ENCODE measurements at places on chromosomes 4 and X. TPM values are rescaled to one million over a fixed set of nuclear protein-coding genes. Genes with fewer than 3 reads are reported as not detected.

ATP11C gene
- total RNA-seq: 41.6 TPM

PHOX2B gene
- not detected for total RNA-seq

ADAMTS3 gene
- 3.2 TPM for total RNA-seq

SPIN4 gene
- 11.8 TPM for total RNA-seq

HS3ST1 gene
- 1.7 TPM for total RNA-seq

DNA sequence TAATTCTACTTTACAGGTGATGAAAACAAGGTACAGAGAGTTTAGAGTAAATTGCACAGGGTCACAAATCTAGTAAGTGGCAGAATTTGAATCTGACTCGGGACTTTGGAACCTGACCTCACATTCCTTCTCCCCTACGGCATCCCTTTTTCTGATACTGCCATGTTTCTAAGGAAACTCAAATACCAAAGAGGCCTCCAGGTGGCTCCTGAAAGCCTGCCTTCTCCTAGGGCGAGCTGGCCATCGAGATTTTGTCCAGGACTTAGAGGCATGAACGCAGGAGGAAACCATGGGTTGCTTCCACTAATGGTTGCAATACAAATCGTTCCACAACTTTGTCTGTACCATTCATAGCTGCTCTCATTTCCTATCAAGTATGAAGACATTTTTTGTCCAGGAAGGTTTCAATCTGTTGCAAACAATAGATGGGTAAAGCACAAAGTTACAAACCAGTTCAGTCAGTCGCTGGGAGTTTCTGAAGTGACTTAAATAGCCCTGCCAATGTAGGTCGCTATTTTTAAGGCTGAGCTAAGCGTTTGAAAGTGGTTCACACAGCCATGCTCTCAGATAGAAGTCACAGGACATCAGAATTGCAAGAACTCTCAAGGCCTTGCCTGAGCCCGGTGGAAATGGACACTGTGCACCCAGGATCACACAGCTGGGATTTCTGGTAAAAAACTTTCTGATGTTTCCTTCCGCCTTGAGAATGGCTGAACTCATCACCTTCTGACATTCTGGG, 296.6 kb upstream of the PRPS2 start:
- no peak overlapping the region for H3K27ac ChIP-seq
- no peak overlapping the region for H3K4me3 ChIP-seq
- no peaks in the 10 kb centered on the region for H3K4me1 ChIP-seq
- no peaks in the 10 kb centered on the region for H3K27me3 ChIP-seq

- no peaks in the 10 kb centered on the region for H3K4me1 ChIP-seq
- no peaks in the 10 kb centered on the region for H3K27me3 ChIP-seq
- no peak overlapping the region for H3K27ac ChIP-seq
- no peak overlapping the region for H3K4me3 ChIP-seq
- H3K36me3 ChIP-seq: no peaks in the 10 kb centered on the region
Measured at GRCh38 chr4:128470492-128471053, 183.0 kb upstream of the PGRMC2 start.

- H3K4me1 ChIP-seq: no peaks in the 10 kb centered on the region
- DNase-seq: no peak
- H3K27me3 ChIP-seq: no peaks in the 10 kb centered on the region
- H3K27ac ChIP-seq: no peak overlapping the region
- no peaks in the 10 kb centered on the region for H3K36me3 ChIP-seq
- H3K4me3 ChIP-seq: no peak overlapping the region
Measured at GRCh38 chrX:77603635-77604336, 156.6 kb downstream of the FGF16 start.

DNA sequence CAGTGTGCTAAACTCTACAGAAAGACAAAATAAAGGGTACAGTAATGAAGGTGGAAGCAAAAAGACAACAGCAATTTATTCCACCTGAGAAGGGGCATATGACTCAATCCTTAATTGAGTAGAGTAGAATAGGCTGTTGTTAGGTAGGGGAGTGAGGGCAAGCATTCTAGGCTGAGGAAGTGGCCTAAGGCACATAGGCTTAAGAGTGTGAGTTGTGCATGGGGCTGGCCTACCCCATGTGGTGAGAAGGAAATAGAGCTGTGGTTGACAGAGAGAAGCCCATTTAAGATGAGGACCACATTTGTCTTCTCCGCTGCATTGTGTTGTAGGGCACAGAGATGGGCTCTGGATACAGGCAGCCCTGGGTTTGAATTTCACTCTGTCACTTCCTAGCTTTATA, 3.4 kb upstream of the ZCCHC18 start:
- no peaks in the 10 kb centered on the region for H3K36me3 ChIP-seq
- H3K27ac ChIP-seq: no peak overlapping the region
- H3K27me3 ChIP-seq: no peaks in the 10 kb centered on the region
- H3K4me1 ChIP-seq: 0 out of 2 replicates have a peak, but pooled peaks cover 4% of the 10 kb centered on the region
- H3K4me3 ChIP-seq: no peak overlapping the region

DNA sequence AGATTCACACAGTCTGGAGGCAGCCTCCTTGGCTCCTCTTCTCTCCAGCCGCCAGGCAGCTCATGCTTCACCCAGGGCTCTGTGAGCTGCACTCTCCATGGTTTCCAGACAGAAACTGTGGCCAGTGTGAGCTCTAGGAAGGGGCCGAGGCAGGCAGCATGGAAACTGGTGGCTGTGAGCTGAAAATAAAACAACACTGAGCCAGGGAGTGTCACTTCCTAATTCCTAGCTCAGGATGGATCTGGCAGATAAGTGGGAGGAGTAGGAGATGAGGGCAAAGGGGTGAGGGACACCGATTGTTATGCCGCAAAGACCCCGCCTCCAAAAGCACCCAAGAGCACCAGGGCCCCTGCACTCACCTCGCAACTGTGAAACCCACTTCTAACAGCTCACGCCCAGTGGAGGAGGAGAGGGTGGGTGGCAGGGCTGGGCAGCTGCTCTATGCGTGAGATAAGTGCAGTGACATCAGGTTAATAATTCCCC, 69.8 kb downstream of the FHDC1 start:
- DNase-seq: no peak
- H3K4me1 ChIP-seq: peaks cover 9% of the 10 kb centered on the region
- no peak overlapping the region for H3K4me3 ChIP-seq
- no peaks in the 10 kb centered on the region for H3K27me3 ChIP-seq

GRCh38 chr4:14518136-14518535, 484.1 kb upstream of the CPEB2 start:
- no peak overlapping the region for H3K27ac ChIP-seq
- no peaks in the 10 kb centered on the region for H3K4me1 ChIP-seq
- H3K27me3 ChIP-seq: no peaks in the 10 kb centered on the region
- DNase-seq: no peak
- H3K4me3 ChIP-seq: no peak overlapping the region

- H3K36me3 ChIP-seq: no peaks in the 10 kb centered on the region
- peaks cover 9% of the 10 kb centered on the region for H3K4me1 ChIP-seq
- H3K4me3 ChIP-seq: no peak overlapping the region
- H3K27ac ChIP-seq: no peak overlapping the region
- H3K27me3 ChIP-seq: no peaks in the 10 kb centered on the region
Measured at GRCh38 chrX:24494647-24495075, 29.6 kb downstream of the PDK3 start.

DNA sequence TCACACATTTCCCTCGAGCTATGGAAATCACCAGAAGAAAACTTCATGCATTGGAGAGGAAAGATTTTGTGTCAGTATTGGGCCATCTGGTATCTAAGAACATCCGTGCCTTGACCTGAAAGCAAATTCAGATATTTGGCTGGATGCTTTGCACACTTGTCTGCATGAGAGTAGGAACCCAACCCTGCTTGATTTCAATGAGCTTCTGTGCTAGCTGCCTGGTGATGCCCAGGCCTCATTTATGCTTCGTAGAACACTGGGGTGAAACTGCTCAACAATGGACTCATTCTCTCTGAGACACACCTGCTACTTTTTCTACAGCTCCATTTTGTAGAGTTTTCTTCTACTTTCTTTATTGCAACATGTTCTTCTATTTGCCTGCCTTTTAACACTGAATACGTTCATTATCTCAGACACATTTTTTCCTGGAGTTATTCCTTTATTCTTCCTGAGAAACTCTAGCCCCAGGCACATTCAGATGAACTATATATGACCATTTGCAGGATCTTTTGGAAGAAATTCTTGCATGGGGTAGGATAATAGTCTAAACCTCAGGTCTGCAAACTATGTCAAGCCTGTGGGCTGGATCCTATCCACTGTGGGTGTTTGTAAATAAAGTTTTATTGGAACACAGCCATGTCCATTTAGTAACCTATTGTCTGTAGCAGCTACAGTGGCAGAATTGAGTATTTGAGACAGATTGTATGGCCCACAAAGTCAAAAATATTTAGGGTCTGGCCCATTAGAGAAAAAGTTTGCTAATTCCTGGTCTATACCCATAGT, 83.8 kb upstream of the CLCN4 start:
- H3K27me3 ChIP-seq: no peaks in the 10 kb centered on the region
- H3K27ac ChIP-seq: no peak overlapping the region
- DNase-seq: no peak
- 0 out of 2 replicates have a peak, but pooled peaks cover 3% of the 10 kb centered on the region for H3K4me1 ChIP-seq

DNA sequence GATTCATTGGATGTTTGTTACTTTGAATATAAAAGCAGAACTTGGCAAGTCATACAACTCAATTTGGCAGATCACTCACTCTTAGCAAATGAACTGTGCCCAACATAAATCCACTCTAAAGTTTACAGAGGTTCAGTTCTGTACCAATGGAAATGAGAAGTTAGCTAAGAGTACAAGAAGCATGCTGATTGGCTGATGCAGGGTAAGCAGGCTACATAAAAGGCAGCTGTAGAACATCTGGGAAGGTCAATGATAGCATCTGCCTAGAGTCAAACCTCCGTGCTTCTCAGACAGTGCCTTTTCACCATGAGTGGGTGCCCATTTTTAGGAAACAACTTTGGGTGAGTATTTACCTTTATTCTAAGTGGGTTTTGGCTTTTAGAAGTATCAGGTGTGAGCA, at the start of gene TDO2:
TDO2 (plus strand) TSS at position 244 of the 400 bp plus-strand sequence; CDS start at position 307, 63 bp downstream.
- no peaks in the 10 kb centered on the region for H3K4me1 ChIP-seq
- DNase-seq: no peak
- no peaks in the 10 kb centered on the region for H3K36me3 ChIP-seq
- no peak within 1 kb of the TSS for H3K27ac ChIP-seq
- no peaks in the 10 kb centered on the region for H3K27me3 ChIP-seq
- H3K4me3 ChIP-seq: no peak within 1 kb of the TSS

GRCh38 chr4:102217775-102218355, 127.4 kb downstream of the SLC39A8 start:
- DNase-seq: no peak
- H3K27ac ChIP-seq: no peak overlapping the region
- H3K4me1 ChIP-seq: no peaks in the 10 kb centered on the region
- H3K36me3 ChIP-seq: no peaks in the 10 kb centered on the region
